ENCODE measurements at places on chromosomes 4 and X. TPM values are rescaled to one million over a fixed set of nuclear protein-coding genes. Genes with fewer than 3 reads are reported as not detected.

DNA sequence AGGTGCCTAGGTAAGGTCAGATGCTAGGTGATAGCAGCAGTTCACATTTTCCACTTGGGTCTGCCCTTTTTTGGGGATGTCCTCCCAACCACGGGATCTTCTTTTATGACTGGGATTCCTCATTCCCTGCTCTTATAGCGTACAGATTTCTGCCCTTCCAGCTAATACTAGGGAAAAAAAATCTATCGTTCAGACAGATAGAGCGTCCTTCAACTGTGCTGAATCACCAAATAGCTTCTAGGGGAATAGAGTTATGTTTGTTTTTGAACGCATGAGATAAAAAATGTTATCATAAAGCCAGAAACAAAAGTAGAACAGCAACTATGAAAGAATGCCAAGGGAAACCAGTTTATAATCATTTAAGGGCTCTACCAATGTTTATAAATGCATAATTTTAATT, 13.0 kb downstream of the RAP2C start:
- DNase-seq, result no peak

DNA sequence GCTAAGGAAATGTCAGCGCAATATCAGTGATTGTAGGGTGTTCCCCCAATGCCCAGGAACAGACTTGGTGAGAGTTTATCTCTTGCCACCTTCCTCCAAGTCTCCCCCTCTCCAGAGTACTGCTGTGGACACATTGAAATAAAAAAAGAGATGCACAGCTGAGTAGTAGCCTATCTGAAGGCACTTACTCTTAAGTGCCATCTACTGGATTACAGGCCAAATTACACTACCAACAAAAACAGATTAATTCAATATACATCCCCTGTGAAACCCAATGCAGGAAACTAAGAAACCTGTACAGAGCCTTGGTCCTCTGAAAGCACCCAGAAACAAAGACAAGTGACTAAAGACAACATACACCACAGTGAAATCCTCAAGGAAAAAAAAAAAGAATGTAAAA, 460.3 kb downstream of the ZIC3 start:
- no peak for DNase-seq

DNA sequence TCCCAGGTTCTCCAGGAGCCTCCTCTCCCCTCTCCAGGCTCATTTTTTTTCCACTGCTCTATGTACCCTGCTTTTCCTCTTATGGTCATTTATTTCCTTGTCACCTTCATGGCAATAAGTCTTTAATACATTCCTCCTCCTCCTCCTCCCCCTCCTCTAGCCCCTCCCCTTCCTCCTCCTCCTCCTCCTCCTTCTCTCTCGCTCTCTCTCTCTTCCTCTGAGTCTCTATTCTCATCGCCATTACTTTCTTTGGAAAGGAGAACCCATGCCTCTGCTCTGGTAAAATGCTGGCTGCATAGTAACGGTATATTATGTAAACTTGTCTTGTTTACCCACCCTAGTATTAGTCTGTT, 35.7 kb downstream of the ARHGAP24 start:
- DNase-seq, result no peak

GRCh38 chr4:181890911-181891310, 352.3 kb upstream of the TENM3 start:
- peak; percentile 5 for DNase-seq

The FAM9C gene
- polyA plus RNA-seq, result 0.48 TPM

The RIPPLY1 gene
- 2.4 TPM for polyA plus RNA-seq
